ENCODE measurements at places on chromosomes 7 and 10. TPM values are rescaled to one million over a fixed set of nuclear protein-coding genes. Genes with fewer than 3 reads are reported as not detected.

GRCh38 chr10:131260452-131261211, 50.9 kb downstream of the TCERG1L start:
- no peaks in the 10 kb centered on the region for H3K4me1 ChIP-seq
- no peak overlapping the region for H3K27ac ChIP-seq
- H3K4me3 ChIP-seq = no peak overlapping the region
- H3K36me3 ChIP-seq = no peaks in the 10 kb centered on the region
- DNase-seq = no peak
- H3K27me3 ChIP-seq = no peaks in the 10 kb centered on the region

DNA sequence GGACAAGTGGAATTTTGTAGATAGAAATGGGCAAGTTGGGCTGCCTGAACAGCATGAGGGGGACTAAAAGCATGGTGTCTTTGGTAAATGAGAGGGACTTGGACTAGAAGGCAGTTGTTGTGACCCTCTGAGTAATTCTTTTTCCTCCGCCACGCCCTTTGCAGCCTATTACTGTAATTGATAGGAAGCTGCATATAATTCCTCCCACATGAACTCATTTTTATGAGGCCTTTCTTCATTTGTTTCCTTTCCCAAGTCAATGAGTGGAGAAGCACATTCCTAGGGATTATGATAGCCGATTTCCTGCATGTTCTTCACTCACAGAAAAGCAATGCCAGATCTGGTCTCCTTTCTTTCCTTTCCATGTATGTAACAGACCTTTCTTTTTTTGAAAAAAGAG, 27.7 kb downstream of the ZSCAN25 start:
- no peak overlapping the region for H3K4me3 ChIP-seq
- H3K27me3 ChIP-seq = no peaks in the 10 kb centered on the region
- peaks cover 3% of the 10 kb centered on the region for H3K36me3 ChIP-seq
- no peak overlapping the region for H3K27ac ChIP-seq
- H3K4me1 ChIP-seq = no peaks in the 10 kb centered on the region

Gene UBTD1
- total RNA-seq = 17.3 TPM

GRCh38 chr10:54665095-54665494, 135.9 kb downstream of the PCDH15 start:
- no peaks in the 10 kb centered on the region for H3K4me1 ChIP-seq
- H3K27ac ChIP-seq = no peak overlapping the region
- DNase-seq = no peak
- H3K36me3 ChIP-seq = no peaks in the 10 kb centered on the region
- H3K4me3 ChIP-seq = no peak overlapping the region

Gene CAMK1D
- total RNA-seq = 5.7 TPM
